ENCODE measurements at places on chromosomes 4 and X.

- no peak for DNase-seq
Measured at GRCh38 chr4:165106518-165106917, 6.1 kb downstream of the TMEM192 start.

DNA sequence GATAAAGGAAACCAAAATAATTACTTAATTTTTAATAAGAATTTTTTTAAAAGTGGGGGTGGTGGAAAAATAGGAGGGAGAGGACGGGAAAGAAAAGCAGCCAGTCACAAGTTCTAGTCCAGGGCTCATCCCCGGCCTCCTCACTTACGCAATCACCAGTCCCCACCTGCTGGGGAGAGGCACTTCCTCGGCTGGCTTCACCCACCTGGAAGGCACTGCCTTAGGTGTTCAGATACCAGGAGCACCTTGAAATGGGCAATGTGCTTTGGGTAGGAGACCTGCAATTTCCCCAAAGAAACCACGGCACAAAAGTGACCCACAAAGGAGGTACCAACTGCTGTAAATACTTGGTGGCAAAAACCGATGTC, 23.8 kb downstream of the AFAP1 start:
- DNase-seq = no peak

DNA sequence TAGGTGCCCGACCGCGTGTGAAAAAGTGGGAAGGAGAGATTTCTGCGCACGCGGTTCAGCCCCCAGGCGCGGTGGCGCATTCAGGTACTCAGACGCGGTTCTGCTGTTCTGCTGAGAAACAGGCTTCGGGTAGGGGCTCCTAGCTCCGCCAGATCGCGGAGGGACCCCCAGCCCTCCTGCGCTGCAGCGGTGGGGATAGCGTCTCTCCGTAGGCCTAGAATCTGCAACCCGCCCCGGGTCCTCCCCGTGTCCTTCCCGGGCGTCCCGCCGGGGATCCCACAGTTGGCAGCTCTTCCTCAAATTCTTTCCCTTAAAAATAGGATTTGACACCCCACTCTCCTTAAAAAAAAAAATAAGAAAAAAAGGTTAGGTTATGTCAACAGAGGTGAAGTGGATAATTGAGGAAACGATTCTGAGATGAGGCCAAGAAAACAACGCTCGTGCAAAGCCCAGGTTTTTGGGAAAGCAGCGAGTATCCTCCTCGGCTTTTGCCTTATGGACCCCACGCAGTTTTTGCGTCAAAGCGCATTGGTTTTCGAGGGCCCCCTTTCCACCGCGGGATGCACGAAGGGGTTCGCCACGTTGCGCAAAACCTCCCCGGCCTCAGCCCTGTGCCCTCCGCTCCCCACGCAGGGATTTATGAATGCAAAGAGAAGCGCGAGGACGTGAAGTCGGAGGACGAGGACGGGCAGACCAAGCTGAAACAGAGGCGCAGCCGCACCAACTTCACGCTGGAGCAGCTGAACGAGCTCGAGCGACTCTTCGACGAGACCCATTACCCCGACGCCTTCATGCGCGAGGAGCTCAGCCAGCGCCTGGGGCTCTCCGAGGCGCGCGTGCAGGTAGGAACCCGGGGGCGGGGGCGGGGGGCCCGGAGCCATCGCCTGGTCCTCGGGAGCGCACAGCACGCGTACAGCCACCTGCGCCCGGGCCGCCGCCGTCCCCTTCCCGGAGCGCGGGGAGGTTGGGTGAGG, 3.7 kb downstream of the SHOX start:
- DNase-seq = no peak

DNA sequence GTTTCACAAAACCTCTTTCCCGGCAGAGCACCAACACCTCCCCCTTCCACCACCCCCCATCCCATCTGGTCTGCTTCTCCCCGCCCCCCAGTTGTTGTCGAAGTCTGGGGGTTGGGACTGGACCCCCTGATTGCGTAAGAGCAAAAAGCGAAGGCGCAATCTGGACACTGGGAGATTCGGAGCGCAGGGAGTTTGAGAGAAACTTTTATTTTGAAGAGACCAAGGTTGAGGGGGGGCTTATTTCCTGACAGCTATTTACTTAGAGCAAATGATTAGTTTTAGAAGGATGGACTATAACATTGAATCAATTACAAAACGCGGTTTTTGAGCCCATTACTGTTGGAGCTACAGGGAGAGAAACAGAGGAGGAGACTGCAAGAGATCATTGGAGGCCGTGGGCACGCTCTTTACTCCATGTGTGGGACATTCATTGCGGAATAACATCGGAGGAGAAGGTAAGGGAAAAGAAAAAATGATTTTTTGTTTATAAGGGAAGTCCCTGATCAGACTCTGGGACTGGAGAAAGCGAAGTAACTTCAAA, at the start of gene PDGFRA:
Gene PDGFRA, plus strand, starts transcription at position 333 of the 541 bp plus-strand sequence. CDS start 29,476 bp downstream, outside the sequence.
- peak; percentile 81 for DNase-seq

- no peak for DNase-seq
Measured at GRCh38 chr4:134958862-134959261, 757.3 kb upstream of the PABPC4L start.

DNA sequence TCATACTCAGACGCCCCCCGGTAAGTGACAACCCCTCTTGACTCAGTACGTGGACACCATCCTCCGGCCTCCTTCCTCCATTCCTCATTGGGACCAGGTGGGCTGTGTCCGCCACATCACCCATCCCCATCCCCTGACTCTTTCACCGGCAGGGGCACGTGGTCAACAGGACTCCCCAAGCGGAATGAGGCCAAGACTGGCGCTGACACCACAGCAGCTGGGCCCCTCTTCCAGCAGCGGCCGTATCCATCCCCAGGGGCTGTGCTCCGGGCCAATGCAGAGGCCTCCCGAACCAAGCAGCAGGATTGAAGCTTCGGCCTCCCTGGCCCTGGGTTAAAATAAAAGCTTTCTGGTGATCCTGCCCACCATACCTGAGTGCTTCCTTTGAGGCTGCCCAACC, 5.0 kb downstream of the PQBP1 start:
- DNase-seq = no peak

GRCh38 chr4:150518559-150518958, 63.4 kb upstream of the MAB21L2 start:
- DNase-seq = no peak

GRCh38 chrX:331151-331824, 12.7 kb upstream of the GTPBP6 start:
- peak; percentile 51 for DNase-seq

- no peak for DNase-seq
Measured at GRCh38 chrX:42131856-42132255, 208.5 kb upstream of the CASK start.

DNA sequence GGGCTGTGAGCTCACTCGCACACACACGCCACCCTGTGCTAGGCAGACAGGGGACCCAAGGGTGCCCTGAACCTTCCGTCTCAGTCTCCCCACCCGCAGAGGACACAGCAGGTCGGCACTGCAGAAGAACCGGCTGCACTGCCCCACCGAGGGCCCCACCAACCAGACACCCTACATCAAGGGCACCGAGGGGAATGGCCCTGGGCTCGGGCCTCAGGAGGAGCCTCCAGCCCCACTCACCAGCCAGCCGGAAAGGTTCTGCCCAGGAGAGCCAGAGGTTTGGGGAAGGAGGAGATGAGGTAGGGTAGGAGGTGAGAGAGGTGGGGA, 45.9 kb downstream of the FAM53A start:
- DNase-seq = no peak

GRCh38 chr4:114192854-114193253, 213.4 kb upstream of the ARSJ start:
- DNase-seq = no peak

DNA sequence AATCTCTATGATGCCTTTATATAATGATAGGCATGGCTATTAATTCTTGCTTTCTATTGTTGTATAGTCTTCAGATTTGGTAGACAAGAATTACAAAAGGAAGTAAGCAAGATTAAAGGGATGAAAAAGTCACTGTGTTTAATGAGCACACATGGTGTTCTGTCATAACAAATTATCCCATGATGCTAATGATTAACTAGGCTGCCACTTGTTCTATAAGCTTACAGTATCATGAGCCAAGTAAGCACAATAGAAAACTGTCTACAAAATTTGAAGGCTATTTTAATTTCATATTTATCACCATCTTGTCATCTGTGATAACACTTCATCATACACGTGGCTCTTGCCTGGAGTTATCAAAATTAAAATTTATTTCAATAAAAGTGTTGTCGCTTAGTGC, 466.7 kb downstream of the GASK1B start:
- DNase-seq = no peak

DNA sequence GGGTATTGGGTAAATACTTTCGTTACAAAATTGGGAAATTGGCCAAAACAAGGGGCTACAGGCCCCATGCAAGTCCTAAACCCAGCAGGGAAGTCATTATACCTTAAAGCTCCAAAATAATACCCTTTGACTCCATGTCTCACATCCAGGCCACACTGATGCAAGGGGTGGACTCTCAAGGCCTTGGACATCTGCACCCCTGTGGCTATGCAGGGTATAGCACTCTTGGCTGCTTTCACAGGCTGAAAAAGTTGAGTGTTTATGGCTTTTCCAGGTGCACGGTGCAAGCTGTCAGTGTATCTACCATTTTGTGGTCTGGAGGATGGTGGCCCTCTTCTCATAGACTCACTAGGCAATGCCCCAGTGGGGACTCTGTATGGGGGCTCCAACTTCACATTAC, 326.5 kb downstream of the TEX13C start:
- no peak for DNase-seq

GRCh38 chr4:1628892-1629698, 55.0 kb downstream of the FAM53A start:
- peak; percentile 51 for DNase-seq

- DNase-seq = no peak
Measured at GRCh38 chrX:38941675-38942074, 140.4 kb downstream of the MID1IP1 start.

GRCh38 chr4:25236971-25237370, 3.1 kb downstream of the PI4K2B start:
- peak; percentile 2 for DNase-seq

DNA sequence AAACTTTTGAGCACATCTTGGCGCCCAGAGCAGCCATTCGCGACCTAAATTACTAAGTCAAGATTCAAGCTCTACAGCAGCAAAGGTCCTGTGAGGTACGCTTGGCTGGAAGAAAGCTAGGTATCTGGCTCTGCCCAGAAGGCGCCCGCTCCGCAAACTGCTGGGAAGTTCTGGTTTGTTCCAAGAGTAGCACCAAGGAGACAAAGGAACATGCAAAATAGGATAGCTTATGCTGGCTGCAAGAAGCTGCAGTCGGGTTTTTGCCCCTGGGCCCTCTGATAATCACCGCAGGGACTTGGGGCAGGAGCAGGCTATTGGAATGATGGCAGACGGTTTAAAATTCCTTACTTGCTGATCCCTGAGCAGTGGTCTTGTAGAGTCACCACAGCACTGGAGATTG, 3.0 kb upstream of the TBX22 start:
- no peak for DNase-seq

DNA sequence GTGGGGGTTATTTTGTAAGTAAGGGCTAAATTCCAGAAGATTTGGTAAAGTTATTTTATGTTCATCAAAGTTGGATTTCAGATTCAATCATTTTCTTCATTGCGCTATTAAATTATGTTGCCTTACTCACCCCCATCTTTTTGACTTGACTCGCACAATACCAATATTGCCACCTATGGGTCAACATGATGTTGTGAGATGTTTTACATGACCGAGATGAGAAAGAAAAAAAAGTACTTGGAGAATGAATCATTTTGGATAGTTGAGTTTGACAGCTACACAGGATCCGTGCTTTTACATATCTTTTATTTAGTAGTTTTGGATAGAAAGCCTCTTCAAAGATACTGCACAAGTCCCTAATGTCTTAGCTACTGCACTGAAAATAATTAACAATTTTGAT, 224.2 kb upstream of the EMCN start:
- DNase-seq = peak; percentile 16

DNA sequence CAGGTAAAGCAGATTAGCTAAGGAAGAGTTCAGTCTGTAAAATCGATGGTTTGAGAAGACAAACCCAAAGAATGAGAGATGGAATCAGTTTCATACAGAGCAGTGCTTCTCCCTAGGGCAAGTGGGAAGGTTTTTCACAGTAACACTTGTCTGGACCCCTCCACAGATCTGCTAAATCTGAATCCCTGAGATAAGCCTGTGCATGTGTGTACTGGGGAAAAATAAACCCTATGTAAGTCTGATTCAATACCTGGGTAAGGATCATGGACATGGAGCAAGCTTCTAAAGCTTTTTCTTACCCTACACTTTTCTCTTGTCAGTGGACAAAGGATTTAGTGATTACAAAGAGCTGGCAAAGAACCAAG, 13.6 kb downstream of the ELOVL6 start:
- DNase-seq = no peak

DNA sequence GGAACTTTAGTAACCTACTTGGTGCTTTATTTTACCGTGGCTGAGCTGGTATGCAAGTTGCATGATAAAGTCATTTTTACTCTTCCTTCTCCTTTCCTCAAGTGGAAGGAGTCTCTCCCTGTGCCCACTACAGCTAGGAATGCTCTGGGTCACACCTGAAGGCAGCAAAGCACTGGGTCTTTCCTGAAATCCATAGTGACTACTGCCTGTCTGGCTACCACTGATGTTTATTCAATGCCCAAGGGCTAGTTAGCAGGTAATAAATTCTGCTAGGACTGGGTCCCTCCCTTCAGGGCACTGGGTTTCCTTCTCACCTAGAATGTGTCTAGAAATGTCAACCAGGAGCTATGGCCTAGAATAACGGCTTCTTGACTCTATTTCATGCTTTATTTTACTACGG, 1081.4 kb downstream of the FAT4 start:
- DNase-seq = no peak

DNA sequence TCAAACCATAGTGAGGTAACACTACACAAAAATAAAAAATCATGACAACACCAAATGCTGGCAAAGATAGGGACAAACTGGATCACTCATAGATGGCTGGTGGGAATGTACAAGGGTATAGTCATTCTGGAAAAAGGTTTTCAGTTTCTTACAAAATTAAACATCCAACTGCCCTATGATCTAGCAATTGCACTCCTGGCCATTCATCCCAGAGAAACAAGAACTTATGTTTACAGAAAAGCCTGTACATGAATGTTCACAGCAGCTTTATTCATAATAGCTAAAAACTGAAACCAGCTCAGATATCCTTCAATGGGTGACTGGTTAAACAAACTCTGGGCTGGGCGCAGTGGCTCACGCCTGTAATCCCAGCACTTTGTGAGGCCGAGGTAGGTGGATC, 43.3 kb downstream of the NYX start:
- no peak for DNase-seq

- no peak for DNase-seq
Measured at GRCh38 chr4:6107114-6107791, 89.0 kb upstream of the C4orf50 start.

DNA sequence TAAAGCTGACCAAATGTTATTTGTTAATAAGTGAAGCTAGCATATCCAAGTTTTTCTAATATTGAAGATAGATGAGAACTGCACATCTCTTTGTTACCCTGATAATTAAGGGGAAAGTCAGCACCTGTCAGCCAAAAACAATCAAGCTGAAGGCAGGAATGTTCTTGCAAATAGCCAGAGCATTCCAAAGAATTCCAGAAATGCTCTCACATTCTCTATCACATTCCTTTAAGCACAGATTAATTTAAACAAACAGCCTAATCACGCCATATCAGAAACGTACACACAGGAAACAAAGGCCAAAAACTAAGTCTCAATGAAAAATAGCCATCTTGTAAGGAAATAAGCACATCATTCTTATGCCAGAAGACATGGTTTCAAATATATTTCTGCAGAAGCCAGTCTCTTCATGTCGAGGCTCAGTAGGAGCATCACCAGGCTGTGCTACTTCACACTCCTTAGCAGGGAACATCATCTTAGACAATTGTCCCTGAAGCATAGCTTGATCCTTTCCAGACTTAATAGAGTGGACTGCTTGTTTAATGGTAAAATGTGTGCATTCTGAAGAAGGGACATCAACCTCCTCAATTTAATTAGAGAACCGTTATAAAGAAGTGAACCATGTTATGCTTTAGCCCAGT, 252.9 kb upstream of the TTC29 start:
- peak; percentile 55 for DNase-seq

All from cardiac muscle cell (in vitro differentiated cells and primary cell).